ENCODE measurements at places on chromosomes 3 and 15.

DNA sequence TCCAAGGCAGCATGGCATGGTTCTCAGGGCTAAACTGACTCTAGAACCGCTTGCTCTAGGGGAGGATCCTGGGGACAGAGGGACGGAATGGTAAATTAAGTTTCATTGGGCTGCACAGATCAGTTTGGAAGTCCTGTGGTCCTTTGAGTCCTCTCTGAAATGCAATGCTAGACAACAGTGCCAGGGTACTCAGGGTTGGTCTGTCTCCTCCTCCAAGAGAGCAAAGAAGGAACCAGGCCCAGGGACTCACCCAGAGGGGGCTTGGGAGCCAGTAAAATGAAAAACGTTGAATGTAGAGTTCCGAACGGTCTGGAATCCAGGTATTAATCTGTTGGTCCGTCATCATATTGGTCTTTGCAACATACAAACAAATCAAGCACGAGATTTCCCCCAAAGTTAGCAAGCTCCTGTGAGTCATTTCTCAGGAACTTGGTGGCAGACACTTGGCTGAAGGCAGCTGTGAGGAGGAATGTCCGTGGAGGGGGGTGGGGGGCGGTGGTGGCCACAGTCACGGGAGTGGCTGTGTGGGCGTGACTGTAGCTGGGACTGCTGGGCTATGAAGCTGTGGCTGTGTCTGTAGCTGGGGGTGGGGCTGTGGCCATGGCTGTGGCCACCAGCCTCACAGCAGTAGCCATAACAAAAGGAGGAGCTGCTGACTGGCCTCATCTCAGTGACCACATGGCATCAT, 361.0 kb downstream of the SHQ1 start:
- DNase-seq, result peak; percentile 93

DNA sequence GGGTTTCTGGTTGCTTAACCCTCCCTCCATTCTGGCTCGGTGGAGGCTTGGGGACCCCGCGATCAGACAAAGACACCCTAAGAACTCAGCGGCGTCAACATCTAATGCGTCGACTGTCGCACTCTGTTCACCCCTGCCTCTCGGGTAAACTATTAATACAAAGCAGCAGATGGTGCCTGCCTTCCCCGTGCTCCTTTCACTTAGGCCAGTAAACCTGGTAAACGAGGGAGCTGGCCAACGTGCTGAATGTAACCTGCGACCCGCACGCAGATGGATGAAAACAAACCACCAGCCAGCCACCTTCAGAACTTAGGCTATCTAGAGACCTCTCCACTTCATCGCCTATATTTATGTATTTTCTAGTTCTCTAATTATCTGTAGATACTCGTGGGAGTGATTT, 848 bp upstream of the CADPS start:
- DNase-seq, result peak; percentile 62

GRCh38 chr15:58465866-58466517, 34.2 kb downstream of the LIPC start:
- no peak for DNase-seq

DNA sequence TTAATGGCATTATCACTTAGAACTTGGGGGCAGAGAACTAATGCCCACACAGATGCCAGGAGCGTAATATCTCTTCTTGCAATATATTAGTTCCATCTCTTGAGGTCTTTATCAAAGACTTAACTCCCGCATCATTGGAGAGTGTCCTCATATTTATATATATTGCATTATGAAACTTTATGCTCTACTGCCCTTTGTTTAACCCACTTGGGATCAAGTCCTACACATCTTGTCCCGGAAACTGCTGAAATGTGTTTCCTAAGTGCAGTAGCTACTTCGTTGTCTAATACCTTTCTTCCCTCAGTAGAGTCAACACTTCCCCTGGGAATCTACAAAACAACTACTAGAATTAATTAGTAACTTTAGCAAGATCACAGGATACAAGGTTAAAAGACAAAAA, 1029.2 kb downstream of the OTOL1 start:
- DNase-seq, result no peak

- peak; percentile 91 for DNase-seq
Observed at GRCh38 chr15:73950831-73951561, 24.7 kb downstream of the LOXL1 start.

GRCh38 chr15:51051776-51052175, 42.9 kb downstream of the TNFAIP8L3 start:
- no peak for DNase-seq

DNA sequence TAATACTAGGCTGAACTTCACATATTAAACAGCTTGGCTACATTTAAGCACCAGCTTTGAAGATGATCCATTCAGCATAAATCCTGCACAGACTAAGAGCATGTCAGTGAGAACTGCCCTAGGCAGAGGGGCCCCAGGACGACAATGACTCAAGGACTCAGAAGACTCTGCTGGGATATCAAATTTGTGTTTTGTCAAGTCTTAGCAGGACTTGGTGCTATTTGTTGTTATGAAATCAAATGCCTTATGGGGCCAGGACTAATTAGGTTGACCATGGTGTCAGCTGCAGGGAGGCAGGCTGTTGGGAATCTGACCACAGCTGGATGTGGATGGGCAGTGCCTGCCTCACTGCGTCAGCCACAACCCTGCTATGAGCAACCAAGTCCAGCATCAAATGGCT, 91.8 kb downstream of the RYR3 start:
- DNase-seq, result no peak

- peak; percentile 34 for DNase-seq
Observed at GRCh38 chr3:194671511-194671899, 486 bp downstream of the LSG1 start.

GRCh38 chr15:33395846-33396245, 85.1 kb downstream of the RYR3 start:
- no peak for DNase-seq

DNA sequence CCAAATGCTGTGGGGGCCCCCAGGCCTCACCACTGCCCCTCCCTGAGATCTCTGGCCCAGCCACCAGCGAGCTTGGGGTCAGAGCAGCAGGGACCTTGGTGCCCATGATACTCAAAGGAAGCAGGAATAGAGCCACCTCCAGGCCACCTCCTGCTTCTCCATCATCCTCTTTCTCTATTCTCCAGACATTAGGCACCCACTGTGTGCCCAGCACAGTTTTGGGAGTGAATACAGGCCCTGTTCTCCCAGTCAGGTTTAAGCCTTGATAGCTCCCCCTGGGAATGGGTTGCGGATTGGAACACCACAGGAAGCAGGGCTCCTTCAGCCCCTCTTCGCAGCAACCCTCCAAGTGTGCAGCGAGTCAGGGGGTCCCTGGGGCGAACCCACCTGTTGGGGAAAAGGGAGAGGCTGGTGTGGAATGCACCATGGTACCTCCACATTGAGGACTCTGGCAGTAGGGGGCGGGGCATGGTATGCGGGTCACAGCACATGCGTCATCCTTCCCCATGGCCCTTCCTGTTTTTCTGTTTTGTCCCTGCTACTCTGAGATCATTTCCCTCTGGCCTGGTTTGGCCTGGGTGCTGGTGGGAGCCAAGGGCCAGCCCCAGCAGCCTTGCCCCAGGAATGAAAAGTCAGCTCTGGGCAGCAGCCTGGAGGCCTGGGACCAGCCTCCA, 14.2 kb upstream of the SEMA3B start:
- DNase-seq, result no peak

DNA sequence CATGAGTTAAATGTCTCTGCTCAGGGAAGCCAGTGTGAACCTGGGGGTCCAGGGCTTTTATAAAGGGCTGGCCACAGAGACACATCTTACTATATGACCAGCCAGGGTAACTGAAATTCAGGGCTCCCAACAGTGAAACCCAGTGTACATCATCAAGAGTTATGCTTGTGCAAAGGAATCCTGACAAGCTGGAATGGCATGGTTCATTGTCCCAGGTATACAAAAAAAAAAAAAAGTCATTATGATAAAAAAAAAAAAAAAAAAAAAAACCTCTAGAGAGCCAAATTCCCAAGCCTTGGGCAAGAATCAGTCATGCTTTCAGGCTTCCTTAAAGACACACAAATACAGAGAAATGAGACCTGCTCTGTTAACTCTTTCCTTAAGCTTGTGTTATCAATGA, 452.0 kb downstream of the GABRG3 start:
- DNase-seq, result no peak

- DNase-seq, result no peak
Observed at GRCh38 chr3:134892326-134892725, 97.3 kb downstream of the EPHB1 start.

DNA sequence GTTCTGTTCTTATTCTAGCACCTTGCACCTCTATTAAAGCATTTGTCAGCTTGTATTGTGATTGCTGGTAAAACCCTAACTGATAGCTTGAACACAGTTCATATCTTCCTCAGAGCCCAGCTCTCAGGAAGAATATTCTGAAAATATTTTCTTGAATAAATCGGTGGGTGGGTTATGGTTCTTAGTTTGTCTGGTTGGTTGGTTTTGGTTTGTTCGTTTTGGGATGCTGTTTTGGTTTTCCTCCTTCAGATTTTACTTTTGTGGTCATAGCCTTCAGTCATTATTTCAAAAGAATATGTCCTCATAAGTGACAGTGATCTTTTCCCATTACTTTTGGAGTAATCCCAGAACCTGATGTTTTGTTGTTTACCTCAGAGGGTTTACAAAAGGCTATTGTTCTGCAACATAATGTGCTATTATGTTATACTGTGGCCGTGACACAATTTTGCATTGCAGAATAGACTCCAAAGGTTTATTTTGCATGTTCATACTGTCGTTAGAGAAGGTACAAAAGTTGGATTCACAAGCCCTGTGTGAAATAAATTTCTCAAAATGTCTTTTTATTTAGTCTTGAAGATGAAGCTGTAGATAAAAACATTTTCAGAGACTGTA, 2.7 kb upstream of the TMEM87A start:
- DNase-seq, result no peak

- no peak for DNase-seq
Observed at GRCh38 chr3:141860086-141860669, 16.3 kb upstream of the ATP1B3 start.
